ENCODE measurements at places on chromosomes 2 and 18.

GRCh38 chr2:134792186-134792585 lies 46.2 kb upstream of the ACMSD start:
- peaks cover 17% of the 10 kb centered on the region for H3K27me3 ChIP-seq
- H3K4me3 ChIP-seq: no peak overlapping the region
- DNase-seq: no peak

DNA sequence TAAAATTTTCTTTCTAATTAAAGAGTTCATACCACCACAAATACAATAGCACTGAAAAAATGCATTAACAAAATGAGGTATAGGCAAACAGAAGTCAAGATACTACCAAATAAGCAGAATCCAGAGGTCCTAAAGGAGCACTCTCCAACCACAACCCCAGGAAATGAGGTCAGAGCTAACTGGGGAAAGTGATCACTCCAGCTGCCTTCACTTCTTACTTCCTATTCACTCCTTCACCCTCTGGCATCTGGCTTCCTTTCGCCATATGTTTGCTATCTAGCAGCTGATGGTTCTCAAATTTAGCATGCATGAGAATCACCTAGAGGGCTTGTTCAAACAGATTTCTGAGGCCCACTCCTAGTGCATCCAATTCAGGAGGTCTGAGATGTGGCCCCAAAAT lies 212.6 kb upstream of the ACVR2A start:
- no peak for DNase-seq
- no peak overlapping the region for H3K4me3 ChIP-seq
- H3K36me3 ChIP-seq: no peaks in the 10 kb centered on the region
- H3K27me3 ChIP-seq: no peaks in the 10 kb centered on the region
- H3K27ac ChIP-seq: no peak overlapping the region

DNA sequence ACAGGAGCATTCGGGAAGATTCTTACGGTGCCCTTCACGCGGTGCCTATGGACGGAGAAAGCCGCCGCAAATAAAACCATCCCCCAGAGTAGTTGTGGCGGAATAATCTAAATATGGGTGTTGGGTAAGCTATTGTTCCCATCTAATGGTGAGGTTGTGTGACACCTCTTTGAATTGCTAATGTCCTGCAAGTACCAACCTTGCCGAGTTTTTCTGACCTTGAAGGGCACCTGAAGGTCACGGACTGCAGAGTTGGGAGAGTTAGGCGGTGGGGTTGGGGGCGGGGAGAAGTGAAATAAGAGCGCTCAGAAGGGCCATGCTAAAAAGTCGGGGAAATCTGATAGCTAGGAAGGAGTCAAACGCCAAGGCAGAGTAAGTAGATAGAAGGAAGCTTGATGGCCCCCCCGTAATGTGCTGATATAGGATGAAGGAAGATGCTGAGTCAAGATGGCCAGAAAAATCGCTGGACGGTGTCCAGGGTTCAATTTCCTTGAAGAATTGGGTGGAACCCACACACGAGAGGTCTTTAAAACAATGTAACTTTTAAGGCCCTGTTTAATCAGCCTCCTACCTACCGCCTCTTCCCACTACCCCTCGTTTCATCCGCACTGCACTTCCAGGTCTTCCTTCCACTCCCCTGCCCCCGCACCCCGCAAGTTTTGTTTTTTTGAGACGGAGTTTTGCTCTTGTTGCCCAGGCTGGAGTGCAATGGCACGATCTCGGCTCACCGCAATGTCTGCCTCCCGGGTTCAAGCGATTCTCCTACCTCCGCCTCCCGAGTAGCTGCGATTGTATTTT lies 600 bp downstream of the KATNAL2 start:
- no peaks in the 10 kb centered on the region for H3K36me3 ChIP-seq
- H3K27ac ChIP-seq: peak overlapping the region; percentile 84
- H3K27me3 ChIP-seq: no peaks in the 10 kb centered on the region
- H3K4me1 ChIP-seq: peaks cover 37% of the 10 kb centered on the region

GRCh38 chr2:64769392-64770044 lies 115.8 kb upstream of the SERTAD2 start:
- no peaks in the 10 kb centered on the region for H3K27me3 ChIP-seq
- peaks cover 35% of the 10 kb centered on the region for H3K4me1 ChIP-seq

DNA sequence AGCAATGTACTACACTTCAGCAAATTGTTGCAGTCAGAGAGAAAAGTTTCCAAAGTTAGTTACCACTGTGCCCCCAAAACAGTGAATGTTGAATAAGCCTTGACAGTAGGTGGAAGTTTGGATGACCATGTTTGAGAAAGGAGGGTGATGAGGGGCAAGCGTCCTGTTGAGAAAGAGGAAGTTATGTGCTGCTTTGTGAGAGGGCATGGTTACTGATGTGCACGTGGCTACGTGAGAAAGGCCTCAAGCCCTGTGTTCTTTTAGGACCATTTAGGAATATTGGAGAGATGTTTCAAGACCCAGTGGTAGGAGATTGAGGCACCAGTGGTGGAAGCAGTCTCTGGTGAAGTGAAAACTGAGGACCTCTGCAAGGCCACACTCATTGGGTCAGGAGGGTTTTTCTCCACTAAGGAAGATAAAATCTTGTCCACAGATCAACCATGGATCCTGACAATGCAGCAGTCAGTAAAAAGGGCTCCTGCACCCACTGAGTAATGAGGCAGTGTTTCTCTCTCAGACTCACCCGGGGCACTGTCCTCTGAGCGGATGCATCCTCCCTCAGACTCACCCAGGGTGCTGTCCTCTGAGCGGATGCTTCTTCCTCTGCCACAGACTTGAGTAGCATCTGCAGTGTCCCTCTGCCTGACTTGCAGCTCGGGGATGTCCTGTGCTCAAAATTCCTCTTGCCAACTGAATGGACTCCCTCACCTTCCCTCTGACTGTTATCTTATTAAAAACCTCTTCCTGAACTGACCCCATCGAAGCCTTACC lies 34.7 kb upstream of the ACTR3 start:
- H3K4me3 ChIP-seq: no peak overlapping the region
- no peak for DNase-seq
- H3K27ac ChIP-seq: no peak overlapping the region
- H3K36me3 ChIP-seq: no peaks in the 10 kb centered on the region
- H3K27me3 ChIP-seq: no peaks in the 10 kb centered on the region

- H3K27me3 ChIP-seq: peaks cover 71% of the 10 kb centered on the region
- DNase-seq: no peak
- H3K27ac ChIP-seq: no peak overlapping the region
- no peaks in the 10 kb centered on the region for H3K36me3 ChIP-seq
- peaks cover 4% of the 10 kb centered on the region for H3K4me1 ChIP-seq
Observed at GRCh38 chr2:109129356-109129920, 433 bp downstream of the SH3RF3 start.

DNA sequence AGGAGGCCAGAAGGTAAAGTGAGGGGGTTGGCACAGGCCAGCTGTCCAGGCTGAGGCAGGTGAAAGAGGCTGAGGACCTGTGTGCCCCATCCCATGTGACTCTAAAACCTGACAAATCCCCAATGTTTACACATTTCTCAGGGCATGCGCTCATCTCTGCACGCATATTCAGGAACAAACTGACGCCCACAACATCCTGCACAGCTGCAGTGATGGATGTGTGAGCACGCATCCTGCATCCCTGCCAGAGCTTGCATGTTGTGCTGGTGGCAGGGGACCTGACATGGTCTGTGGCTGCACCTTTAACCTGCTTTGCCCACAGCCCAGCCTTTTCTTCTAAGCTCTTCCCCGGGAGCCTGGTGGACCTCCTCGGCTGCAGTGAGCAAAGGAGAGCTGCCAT lies 83.1 kb downstream of the FBXO15 start:
- H3K27me3 ChIP-seq: peaks cover 62% of the 10 kb centered on the region
- no peak overlapping the region for H3K4me3 ChIP-seq
- H3K27ac ChIP-seq: no peak overlapping the region
- no peak for DNase-seq
- H3K4me1 ChIP-seq: no peaks in the 10 kb centered on the region

DNA sequence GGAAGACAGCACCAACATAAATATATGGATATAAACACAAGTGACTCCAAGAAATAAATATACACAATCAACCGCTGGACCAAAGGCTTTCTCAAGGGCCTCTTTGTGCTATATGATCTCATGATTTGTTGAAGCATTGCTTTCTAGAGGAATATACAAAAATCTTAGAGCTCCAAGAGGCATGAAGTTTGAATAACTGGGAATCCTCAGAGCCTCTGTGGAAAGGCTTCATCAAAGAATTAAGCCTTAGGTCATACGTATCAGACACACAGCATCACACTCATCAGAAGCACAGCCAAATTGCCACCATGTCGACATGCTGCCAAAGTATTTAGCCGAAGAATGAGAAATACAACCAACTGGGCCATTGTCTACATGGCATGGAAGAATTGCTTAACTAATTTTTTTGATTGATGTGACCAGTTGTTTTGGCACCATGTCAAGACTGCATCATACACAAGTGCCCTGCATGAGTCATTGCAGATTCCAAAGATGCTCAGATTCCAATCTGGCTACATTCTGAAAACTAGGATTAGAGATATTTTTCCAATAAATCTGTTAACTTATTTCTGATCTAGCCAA lies 860.6 kb upstream of the ZEB2 start:
- H3K4me1 ChIP-seq: peaks cover 8% of the 10 kb centered on the region
- no peaks in the 10 kb centered on the region for H3K36me3 ChIP-seq
- no peak for DNase-seq
- no peaks in the 10 kb centered on the region for H3K27me3 ChIP-seq
- H3K27ac ChIP-seq: peak overlapping the region; percentile 22

- no peak for DNase-seq
- no peak overlapping the region for H3K27ac ChIP-seq
- H3K36me3 ChIP-seq: peaks cover 20% of the 10 kb centered on the region
- H3K4me3 ChIP-seq: no peak overlapping the region
- H3K27me3 ChIP-seq: no peaks in the 10 kb centered on the region
Observed at GRCh38 chr2:219614076-219614860, 13.2 kb upstream of the SLC4A3 start.

DNA sequence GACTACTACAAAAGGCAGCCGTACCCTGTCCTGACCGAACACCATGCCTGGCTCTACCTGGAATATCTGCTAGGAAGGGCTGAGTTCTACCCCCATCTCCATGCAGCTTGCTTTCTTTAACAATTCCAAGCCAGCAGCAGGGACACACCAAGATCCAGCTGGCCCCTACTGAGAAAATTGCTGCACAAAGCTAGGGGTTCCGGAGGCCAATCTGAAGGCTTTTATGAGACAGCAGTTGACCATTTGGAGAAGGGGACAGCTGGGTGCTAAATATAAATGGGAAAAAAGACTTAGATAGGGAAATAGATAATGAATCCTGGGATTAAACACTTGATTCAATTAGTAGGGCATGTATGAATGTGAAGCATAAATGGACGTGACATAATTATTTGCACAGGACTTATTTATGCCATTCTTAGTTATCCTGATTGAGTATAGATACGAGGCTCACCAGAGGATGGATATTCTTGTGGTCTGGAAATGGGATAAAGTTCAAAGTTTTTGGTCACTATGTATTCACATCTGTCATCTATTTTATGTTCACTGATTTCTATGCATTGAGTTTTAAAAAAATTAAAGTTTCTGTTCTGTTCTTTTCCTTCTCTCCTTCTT lies 204.0 kb downstream of the ZNF521 start:
- DNase-seq: no peak
- peaks cover 30% of the 10 kb centered on the region for H3K4me1 ChIP-seq
- no peak overlapping the region for H3K4me3 ChIP-seq
- H3K27ac ChIP-seq: no peak overlapping the region

DNA sequence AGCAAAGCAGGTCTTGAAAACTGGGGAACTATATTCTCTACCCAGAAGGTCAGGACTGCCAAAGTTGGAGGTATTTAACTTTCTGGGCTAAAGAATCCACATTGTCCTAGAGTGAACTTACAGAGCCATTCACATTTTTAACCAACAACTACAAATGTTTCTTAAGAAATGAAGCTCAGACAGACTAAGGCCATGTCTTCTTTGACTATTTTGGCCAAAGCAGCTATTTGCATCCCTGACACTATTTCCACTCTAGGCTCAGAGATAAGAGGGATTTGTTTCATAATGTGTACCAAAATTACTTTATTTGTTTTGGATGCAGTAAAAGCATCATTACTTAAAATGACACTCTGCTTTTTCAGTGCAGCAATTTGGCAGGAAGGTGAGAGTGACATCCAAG lies 18.1 kb downstream of the PID1 start:
- H3K4me1 ChIP-seq: no peaks in the 10 kb centered on the region
- H3K36me3 ChIP-seq: no peaks in the 10 kb centered on the region
- H3K4me3 ChIP-seq: no peak overlapping the region
- DNase-seq: no peak

DNA sequence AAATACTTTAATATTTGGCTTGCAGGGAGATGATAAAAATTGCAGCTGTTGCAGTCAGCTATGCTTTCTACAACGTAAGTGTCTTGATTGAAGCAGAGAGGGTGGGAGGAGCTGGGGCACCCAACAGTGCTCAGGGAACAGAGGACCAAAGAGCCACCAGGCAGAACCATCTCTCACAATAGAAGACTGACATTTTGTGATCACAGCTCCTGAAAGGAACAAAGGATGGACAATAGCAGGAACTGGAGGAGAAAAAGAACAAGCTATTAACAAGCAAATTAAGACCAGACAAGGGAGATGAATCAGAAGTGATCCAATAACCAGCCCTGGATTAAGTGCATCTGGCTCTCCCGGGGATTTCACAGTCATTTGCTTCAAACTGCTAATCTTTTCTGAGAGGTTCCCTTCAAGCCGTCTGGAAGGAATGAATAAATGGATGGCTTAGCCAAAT lies 65.7 kb upstream of the SMAD2 start:
- no peak overlapping the region for H3K4me3 ChIP-seq
- DNase-seq: no peak
- no peak overlapping the region for H3K27ac ChIP-seq
- no peaks in the 10 kb centered on the region for H3K27me3 ChIP-seq
- peaks cover 9% of the 10 kb centered on the region for H3K4me1 ChIP-seq

GRCh38 chr2:239318151-239318611 lies 82.6 kb downstream of the HDAC4 start:
- H3K4me3 ChIP-seq: no peak overlapping the region
- H3K27ac ChIP-seq: peak overlapping the region; percentile 98
- H3K4me1 ChIP-seq: peaks cover 44% of the 10 kb centered on the region
- no peaks in the 10 kb centered on the region for H3K27me3 ChIP-seq
- DNase-seq: peak; percentile 25
- peaks cover 27% of the 10 kb centered on the region for H3K36me3 ChIP-seq

- no peak overlapping the region for H3K27ac ChIP-seq
- H3K4me3 ChIP-seq: no peak overlapping the region
- no peaks in the 10 kb centered on the region for H3K36me3 ChIP-seq
Observed at GRCh38 chr18:7329016-7329415, 98.1 kb downstream of the LRRC30 start.

- peaks cover 5% of the 10 kb centered on the region for H3K4me1 ChIP-seq
- no peak overlapping the region for H3K4me3 ChIP-seq
- H3K36me3 ChIP-seq: no peaks in the 10 kb centered on the region
- no peak for DNase-seq
- peaks cover 11% of the 10 kb centered on the region for H3K27me3 ChIP-seq
- no peak overlapping the region for H3K27ac ChIP-seq
Observed at GRCh38 chr2:1609485-1610095, 134.7 kb downstream of the PXDN start.

DNA sequence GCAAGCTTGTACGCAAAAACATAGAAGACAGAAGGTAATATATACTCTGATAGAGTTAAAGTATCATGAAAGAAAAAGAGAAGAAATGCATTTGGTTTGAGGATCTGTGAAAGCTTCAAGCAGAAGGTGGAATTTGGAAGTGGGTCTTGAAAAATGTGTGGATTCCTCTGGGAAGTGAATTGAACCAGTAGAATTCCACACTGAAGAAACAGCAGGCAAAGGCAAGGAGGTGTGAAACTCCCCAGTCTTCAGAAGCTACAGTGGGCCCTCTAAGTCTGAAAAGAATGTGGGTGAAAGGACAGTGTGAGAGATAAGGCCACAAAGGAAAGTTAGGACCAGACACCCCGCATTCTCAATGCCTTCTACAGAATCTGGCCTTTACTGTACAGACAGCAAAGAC lies 25.6 kb downstream of the COBLL1 start:
- no peak for DNase-seq
- no peaks in the 10 kb centered on the region for H3K36me3 ChIP-seq
- peaks cover 16% of the 10 kb centered on the region for H3K4me1 ChIP-seq
- no peak overlapping the region for H3K4me3 ChIP-seq

Measured in mesothelial cell of epicardium (in vitro differentiated cells).